ENCODE measurements at places on chromosomes 5 and 9.
A peak's percentile ranks its signal among the peaks of the same experiment; 100 is the strongest.

GRCh38 chr5:39177631-39177964 lies 41.8 kb downstream of the FYB1 start:
- DNase-seq, result no peak

DNA sequence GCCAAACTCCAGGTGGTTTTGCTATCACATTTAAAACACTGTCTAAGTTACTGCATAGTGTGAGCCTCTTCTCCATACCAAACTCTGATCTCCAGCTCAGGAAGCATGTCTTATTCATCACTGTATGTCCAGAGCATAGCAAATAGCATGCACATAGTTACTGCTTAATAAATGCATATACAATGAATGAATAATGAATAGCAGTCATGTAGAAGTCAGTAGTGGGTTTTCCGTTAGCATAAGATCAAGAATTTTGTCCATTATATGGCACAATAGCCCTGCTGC lies 329.4 kb downstream of the ARRDC3 start:
- no peak for DNase-seq

GRCh38 chr9:75612754-75613153 lies 277.7 kb upstream of the PCSK5 start:
- DNase-seq, result no peak

DNA sequence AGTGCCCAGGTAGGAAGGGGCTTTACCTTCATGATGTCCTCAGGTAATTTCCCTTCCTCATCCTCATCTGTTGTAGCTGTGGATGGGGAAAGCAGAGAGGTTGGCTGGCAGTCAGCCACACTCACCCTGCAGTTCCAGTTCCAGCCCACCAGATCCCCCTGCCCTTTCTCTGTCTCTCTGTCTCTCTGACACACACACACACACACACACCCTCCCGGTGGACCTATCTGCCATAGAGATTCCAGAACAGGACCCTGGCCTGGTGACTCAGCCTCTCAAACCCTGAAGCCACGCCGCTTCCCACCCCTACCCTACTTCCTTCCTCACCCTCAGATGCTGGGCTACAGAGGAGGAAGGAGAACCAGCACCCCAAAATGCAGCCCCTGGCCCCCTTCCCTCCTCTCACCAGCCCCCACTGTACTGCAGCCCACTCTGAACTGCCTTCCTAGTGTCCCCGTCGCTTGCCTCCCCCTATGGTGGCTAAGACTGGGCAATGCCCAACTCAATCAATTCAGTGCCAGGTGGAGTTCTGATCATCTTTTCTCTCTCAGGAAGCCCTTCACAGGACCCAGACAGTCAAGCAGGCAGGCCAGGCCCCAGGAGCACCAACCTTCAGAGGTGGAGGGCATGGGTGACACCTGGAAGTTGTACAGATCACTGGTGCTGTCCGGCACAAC lies 4.8 kb downstream of the IRF1 start:
- DNase-seq, result peak; percentile 20

DNA sequence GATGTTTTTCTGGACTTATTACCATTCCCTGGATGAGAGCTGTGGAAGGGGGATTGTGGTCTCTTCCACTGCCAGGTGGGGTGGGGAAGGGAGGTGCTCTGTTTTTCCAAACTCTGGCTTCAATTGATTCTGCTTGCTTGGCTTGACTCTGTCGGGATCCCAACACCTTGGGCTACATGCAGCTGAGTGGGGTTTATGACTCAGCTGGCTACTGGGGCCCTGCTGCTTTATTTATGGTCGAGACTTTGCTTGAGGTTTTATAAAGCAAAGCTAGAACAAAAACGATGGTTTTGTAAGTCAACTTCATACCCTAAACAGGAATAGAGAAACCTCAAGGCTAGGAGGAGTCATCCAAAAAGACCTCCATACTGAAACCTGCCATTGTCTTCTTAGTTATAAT lies 76.3 kb downstream of the AOPEP start:
- no peak for DNase-seq

DNA sequence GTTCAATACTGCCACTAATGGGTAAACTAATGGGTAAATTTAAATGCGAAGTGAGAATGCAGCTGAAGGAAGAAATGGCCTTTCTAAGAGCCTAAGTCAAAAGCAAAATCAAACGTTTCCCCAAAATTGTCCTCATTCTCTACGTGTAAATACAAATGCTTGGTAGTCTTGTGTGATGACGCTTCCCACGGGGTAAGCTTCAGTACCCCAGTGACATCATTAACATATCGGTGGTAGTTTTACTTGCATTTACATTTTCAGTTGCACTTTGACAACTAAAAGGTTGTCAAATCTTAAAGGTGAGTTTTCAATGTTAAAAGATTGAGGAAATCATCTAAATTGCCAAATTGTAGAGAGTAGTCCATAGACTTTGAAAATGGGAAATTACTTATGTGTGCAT lies 550.7 kb upstream of the CCNG1 start:
- no peak for DNase-seq

GRCh38 chr9:119004618-119004990 lies 364.6 kb downstream of the BRINP1 start:
- peak; percentile 33 for DNase-seq

DNA sequence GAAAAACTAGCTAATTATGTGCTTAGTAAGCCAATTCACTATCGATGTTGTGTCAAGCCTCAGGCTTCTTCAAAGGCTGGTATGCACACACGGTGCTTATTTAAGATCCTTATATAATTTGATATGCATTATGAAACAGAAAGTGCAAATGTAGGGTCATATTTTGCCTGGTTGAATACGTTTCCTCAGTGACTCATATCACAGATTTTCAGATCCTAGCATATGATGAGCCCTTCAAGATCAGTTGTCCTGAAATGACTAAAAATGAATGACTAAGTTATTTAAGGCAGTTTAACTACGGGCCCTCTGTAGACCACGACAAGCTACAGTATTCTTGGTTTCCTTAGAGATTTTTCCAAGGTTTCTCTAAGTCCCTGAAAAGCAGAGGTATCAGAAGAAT lies 778.3 kb downstream of the PRELID2 start:
- DNase-seq, result no peak

DNA sequence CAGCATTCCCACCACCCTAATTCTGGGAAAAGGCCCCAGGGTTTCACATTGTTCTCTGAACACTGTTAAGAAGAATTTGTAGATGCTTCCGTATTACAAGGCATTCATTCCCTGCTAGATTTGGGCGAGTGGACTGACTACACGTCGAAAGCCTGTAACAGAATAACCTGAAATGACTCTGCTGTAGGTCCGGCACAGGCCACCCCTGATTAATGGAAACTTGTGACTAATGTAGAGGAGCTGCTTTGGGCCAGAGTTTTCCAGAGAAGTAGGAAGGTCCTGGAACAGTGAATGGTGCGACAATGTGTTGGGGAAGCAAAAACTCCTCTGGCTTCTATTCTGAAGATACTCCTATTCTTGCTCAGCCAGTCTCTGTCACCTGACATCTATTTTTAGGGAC lies 87.6 kb downstream of the NR3C1 start:
- DNase-seq, result no peak

- DNase-seq, result no peak
These were observed 6.6 kb upstream of the CCDC187 start for GRCh38 chr9:136310273-136311030.

DNA sequence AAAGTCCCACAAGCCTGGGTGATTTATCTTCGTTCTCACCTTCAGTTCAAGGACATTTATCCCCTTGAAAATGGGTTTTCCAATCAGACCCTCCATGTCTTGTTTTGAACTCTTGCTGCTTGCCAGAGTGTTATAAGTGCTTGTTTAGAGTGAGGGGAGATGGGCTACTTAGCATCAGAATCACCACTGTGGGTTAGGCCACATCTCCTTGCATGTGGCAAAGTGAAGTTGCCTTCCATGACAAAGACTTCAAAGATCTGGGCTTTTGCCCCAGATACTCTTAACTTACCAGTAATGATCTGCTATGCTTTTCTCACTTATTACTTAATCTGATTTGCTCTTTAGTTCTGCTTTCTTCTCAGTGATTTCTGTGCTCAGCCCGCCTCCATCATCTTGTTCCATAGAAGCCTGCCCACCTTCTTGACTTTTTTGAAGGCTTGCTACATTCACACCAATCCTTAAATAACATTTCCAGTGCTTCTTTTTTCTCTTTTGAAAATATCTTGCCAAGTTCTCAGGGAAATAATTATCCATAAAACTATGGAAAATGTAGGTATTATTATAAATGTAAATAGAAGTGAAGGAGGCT lies 39.0 kb downstream of the GPR21 start:
- no peak for DNase-seq

DNA sequence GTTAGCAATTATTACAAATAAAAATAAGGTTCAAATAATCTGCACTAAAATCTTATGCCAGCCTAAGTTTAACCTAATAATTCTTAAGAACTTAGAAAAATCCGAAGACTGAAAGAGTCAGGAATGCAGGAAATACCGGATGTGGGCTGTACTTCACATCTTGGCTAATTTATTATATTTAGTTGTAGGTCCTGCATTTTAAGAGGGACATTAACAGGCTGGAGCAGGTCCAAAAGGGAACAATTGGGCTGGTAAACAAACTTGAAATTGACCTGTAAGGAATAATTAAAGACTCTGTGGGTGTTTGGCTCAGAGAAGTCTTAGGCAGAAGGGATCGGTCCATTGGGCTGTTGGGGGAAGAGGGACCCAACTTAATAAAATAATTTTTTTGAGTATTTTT lies 18.4 kb downstream of the GLRA1 start:
- no peak for DNase-seq

DNA sequence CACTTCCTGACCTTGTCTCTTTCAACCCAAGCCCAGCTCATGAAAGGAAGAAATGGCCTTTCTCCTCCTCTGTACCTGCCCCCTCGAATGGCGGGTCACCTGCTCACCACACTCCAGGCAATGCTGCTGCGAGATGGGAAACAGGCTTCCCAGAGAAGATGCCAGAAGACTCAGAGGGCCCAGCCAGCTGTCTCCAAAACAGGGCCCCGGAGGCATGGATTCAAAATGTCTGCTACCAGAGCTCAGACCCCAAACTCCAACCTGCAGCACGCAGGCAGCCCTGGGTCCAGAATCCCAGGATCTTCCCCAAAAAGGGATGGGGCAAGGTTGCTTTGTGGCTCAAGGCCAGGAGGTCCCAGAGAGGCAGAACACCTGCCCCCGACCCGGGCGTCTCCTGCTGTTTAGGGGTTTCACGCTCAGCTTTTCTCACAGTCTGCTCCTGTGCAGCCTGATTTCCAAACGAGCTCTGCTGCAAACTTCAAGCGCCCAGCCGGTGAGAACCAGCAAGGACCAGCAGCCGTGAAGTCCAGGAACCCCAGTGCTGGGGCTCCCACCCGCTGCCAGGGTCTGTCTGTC lies 42.5 kb downstream of the VAV2 start:
- DNase-seq, result no peak

DNA sequence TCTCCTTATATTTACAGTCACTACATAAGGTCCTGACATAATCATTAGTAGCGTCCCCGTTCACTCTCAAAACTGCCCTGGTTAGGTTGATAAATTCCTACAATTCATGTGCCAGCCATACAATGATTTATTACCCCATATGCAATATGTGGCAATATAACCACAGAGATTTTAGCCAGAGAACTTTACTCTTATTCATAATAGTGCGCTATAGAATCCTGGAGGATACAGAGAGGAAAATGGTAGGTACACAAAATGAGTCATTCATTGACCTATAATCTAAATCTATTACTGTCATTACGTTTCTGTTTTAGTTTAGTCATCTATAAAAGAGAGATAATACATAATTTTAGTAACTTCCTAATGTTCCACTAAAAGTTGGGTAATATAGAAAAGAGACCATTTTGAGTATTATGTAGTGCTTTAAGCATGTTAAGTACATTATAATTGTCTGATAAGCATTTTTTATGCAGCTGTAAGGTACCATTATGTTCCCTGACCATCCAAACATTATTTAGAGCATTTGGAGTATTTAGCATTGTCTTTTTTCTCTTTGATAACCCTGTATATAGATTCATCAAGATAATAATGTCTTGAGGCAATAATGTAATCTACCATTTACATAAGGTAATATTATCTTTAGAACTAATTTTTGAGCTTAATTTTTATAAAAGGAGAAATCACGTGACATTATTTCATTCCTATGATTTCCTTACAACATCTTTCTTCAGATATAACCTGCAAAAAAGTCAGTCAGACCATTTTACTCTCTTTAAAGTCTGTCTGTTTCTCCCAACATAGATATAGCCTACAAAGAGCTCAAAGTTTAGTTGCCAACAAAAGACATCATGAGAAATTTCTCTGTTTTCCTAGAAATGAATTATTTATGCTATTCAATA lies 655.5 kb upstream of the ZNF608 start:
- no peak for DNase-seq

- DNase-seq, result no peak
These were observed 108.7 kb downstream of the MAST4 start for GRCh38 chr5:66704790-66705425.

- DNase-seq, result no peak
These were observed 701.0 kb downstream of the SEMA5A start for GRCh38 chr5:8844847-8845246.

DNA sequence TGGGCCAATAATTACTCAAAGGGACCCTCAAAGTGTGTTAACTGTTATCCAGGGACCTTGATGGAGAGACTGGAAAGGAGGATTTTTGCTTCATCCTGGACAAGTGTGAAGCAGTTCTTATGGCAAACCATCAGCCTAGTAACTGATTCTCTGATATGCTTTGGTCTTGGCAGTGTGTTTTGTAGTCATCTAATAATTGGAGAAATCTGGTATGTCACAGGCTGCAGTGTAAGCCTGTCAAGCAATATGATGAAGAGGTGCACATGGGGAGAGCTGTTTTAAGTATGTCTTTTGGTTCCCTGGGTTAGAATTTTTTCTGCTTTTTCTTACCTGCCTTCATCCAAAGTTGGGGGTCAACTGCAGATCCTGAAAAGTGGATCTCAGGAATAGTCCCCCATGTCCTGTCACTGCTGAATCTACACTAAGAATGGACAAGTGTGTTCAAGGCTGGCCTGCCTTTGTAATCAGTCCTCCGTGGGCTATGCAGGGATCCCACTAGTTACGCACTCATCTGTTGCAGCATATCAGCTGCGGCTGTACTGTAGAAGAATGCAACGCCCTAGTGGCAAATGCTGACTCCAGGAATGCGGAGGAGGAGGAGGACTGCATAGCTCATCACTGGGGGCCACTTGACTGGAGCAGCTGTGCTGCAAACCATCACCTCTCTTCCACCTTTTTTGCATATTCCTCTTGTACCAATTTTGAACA lies 1.9 kb downstream of the SPTAN1 start:
- peak; percentile 44 for DNase-seq

DNA sequence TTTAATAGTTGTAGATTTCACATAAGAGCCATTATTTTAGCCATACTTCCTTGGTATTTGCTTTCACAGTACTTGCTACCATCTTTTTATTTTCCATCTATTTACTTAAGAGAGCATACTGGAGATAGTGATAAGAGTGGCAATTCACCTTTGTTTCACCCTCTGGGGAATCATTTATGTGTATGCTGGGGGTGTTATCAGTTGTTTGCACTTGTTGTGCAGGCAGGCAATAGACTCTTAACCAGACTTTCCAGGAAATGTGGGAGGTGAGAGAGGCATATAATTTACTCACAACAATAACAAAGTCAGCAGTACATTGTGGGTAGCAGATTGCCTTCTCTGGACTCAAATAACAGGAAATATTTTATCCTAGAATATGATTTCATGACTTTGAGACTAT lies 1018.3 kb downstream of the CDH12 start:
- DNase-seq, result no peak
